ENCODE measurements at places on chromosomes 6 and 20. TPM values are rescaled to one million over a fixed set of nuclear protein-coding genes. Genes with fewer than 3 reads are reported as not detected.

FANCE gene
- total RNA-seq = 9.1 TPM

CEP85L gene
- total RNA-seq = 24.2 TPM

GLP1R gene
- not detected for total RNA-seq

ITPR3 gene
- 1.7 TPM for total RNA-seq

MYMX gene
- not detected for total RNA-seq

AVP gene
- total RNA-seq = not detected

FAM83C gene
- not detected for total RNA-seq

CTCFL gene
- not detected for total RNA-seq

GSTA2 gene
- total RNA-seq = not detected

LY6G5B gene
- total RNA-seq = 2.2 TPM

PCK1 gene
- not detected for total RNA-seq

VGLL2 gene
- total RNA-seq = not detected

LHFPL5 gene
- not detected for total RNA-seq

B3GAT2 gene
- not detected for total RNA-seq

TAF11 gene
- total RNA-seq = 24.2 TPM

- H3K27me3 ChIP-seq = no peaks in the 10 kb centered on the region
- no peak for DNase-seq
- no peak overlapping the region for H3K27ac ChIP-seq
- no peaks in the 10 kb centered on the region for H3K36me3 ChIP-seq
- H3K4me1 ChIP-seq = peaks cover 9% of the 10 kb centered on the region
- H3K4me3 ChIP-seq = no peak overlapping the region
Measured at GRCh38 chr6:129188795-129189194, 305.9 kb downstream of the LAMA2 start.

- no peaks in the 10 kb centered on the region for H3K27me3 ChIP-seq
- DNase-seq = no peak
- H3K4me1 ChIP-seq = no peaks in the 10 kb centered on the region
- H3K4me3 ChIP-seq = no peak overlapping the region
- H3K27ac ChIP-seq = no peak overlapping the region
- no peaks in the 10 kb centered on the region for H3K36me3 ChIP-seq
Measured at GRCh38 chr20:47551841-47552240, 50.2 kb downstream of the NCOA3 start.

DNA sequence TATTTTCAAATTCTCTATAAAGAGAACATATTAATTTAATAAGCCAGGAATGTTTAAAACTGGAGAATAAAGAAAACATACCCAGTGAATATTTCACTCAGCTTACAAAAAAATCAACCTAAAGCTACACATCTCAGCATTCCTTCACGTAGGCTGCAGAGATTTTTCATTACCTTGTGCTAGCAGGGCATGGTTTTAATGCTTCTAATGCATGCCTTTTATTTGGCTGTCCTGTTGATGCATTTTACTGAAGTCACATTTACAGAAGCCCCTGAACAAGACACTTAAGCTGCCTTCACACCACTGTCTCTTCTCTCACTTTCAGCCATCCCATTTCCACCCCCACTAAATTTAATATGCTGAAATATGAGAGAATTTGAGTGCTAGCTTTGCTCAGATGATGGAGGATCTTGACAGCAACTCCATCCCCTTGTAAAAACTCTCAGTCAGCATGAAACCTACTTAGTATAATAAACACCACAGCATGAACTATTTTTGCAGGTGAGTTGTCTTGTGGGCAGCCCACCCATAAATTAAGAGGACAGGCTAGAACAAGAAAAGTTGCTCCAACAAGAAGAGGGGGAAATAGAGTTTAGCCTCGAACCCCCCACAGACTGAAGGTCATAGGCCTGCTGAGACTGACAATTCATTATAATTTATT, 159.4 kb downstream of the SIM1 start:
- H3K27me3 ChIP-seq = no peaks in the 10 kb centered on the region
- no peak overlapping the region for H3K27ac ChIP-seq
- no peak overlapping the region for H3K4me3 ChIP-seq
- no peaks in the 10 kb centered on the region for H3K36me3 ChIP-seq

- no peak overlapping the region for H3K27ac ChIP-seq
- DNase-seq = no peak
- H3K4me3 ChIP-seq = no peak overlapping the region
- H3K4me1 ChIP-seq = peaks cover 6% of the 10 kb centered on the region
- no peaks in the 10 kb centered on the region for H3K27me3 ChIP-seq
Measured at GRCh38 chr6:2966347-2966746, 5.0 kb downstream of the SERPINB6 start.

DNA sequence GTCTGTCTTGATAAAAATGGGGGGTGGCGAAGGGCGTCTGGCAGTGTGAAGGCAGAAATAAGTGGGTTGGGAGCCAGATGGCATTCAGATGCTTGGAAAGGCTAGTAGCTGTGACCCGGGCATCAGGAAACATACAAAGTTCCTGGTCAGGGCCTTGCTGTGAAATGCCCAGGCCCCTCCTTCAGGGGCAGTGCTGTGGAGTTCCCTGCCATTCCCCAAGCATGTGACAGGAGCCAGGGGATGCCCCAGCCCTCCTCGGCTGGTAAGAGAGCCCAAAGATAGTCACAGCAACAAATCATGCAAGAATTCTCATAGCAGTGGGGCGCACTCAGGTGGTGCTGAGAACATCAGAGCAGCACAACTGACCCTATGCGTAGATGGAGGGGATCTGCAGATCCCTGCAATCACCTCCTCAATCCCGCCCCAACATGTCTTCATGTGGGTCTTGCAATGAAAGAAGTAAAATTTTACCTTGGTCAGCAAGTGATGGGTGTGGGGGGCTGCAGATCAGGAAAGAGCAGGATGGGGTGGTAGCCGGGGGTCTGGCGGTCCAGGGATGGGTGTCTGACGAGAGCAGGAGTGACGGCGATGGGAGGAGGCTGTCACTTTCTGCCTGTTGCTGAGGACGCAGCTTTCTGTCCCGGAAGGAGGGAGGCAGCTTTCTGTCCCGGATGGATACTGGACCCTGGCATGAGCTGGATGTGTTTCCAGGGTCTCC, 39.5 kb downstream of the SLC22A1 start:
- no peak overlapping the region for H3K27ac ChIP-seq
- no peaks in the 10 kb centered on the region for H3K36me3 ChIP-seq
- no peak for DNase-seq
- H3K4me3 ChIP-seq = no peak overlapping the region

DNA sequence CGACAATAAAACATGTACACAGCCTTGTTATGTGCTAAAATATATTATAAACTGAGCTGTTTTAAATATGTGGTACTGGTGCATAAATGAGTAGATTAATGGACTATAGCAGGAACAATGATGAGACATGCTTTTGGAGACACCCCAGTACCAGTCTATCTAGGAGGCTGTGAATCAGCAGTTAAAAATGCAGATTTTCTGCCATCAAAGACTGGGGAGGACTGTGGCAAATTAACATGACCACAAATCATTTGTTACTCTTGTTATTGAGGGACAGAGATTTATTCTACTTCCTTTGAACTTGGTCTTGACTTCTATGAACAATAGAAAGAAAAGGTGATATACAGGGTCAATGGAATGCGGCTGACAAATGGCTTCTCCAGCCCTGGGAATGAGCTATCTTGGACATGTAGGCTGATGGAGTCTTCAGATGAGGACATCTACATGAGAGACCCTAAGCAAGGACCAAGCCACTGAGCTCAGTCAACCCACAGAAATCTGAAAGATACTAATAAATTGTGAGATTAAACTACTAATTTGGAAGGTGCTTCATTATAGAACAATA, 551.7 kb upstream of the GJE1 start:
- peaks cover 3% of the 10 kb centered on the region for H3K4me1 ChIP-seq
- no peak overlapping the region for H3K27ac ChIP-seq
- DNase-seq = peak; percentile 36
- H3K36me3 ChIP-seq = no peaks in the 10 kb centered on the region
- no peak overlapping the region for H3K4me3 ChIP-seq
- H3K27me3 ChIP-seq = no peaks in the 10 kb centered on the region

DNA sequence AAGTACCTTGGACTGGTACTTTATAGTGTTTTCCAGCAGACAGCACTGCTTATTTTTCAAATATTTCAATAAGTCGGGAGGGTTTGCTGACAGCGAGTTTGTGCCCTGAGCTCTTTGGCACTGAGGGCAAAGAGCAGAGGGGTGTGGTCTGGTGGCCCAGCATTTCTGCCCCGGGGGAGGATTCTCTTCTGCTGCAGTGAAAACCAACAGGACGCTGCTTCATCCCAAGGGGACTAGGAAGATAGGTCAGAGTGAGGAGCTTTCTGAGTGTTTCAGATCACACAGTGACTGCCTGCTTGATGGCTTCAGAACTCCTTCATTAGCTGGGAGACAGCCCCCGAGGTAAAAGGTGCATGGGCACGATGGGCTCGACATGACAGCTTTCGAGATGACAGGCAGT, 8.6 kb downstream of the ULBP2 start:
- no peak overlapping the region for H3K4me3 ChIP-seq
- peaks cover 38% of the 10 kb centered on the region for H3K27me3 ChIP-seq
- H3K36me3 ChIP-seq = no peaks in the 10 kb centered on the region
- H3K27ac ChIP-seq = no peak overlapping the region
- DNase-seq = no peak
- H3K4me1 ChIP-seq = no peaks in the 10 kb centered on the region

- no peak for DNase-seq
- peaks cover 9% of the 10 kb centered on the region for H3K36me3 ChIP-seq
Measured at GRCh38 chr6:144548536-144548935, 263.4 kb downstream of the UTRN start.

- peaks cover 2% of the 10 kb centered on the region for H3K4me1 ChIP-seq
- no peak overlapping the region for H3K4me3 ChIP-seq
- H3K36me3 ChIP-seq = no peaks in the 10 kb centered on the region
- peak; percentile 77 for DNase-seq
- no peak overlapping the region for H3K27ac ChIP-seq
Measured at GRCh38 chr6:159919011-159919511, 28.3 kb downstream of the MAS1 start.

GRCh38 chr6:158561321-158561884, 1.5 kb downstream of the TMEM181 start:
- no peak for DNase-seq
- no peaks in the 10 kb centered on the region for H3K27me3 ChIP-seq
- peak overlapping the region; percentile 24 for H3K27ac ChIP-seq
- no peaks in the 10 kb centered on the region for H3K36me3 ChIP-seq
- H3K4me1 ChIP-seq = peaks cover 12% of the 10 kb centered on the region
- H3K4me3 ChIP-seq = peak overlapping the region; percentile 76

DNA sequence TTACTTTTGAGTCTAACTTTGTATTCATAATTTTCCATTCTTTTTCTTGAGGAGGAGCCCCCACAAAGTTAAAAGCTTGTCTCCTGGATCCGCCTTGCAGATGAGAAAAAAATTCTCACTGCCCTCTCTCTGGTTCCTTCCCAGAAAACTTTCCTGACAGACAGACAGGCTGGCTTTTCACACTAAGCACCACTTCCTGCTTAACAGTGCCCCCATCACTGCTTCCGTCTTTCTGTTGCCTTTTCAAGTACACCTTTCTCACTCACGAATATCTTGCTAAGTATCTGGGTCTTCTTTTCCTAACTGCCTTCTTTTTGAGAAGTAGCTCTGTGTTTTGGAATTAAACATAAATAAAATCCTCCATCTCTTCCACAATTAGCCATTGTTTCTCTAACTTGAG, 19.8 kb upstream of the LMBRD1 start:
- no peak overlapping the region for H3K27ac ChIP-seq
- H3K27me3 ChIP-seq = no peaks in the 10 kb centered on the region
- H3K4me3 ChIP-seq = no peak overlapping the region
- no peaks in the 10 kb centered on the region for H3K36me3 ChIP-seq
- no peak for DNase-seq

GRCh38 chr6:16781348-16782169, 20.3 kb upstream of the ATXN1 start:
- H3K4me3 ChIP-seq = no peak overlapping the region
- 0 out of 2 replicates have a peak, but pooled peaks cover 1% of the 10 kb centered on the region for H3K4me1 ChIP-seq
- no peak for DNase-seq
- no peaks in the 10 kb centered on the region for H3K27me3 ChIP-seq
- no peaks in the 10 kb centered on the region for H3K36me3 ChIP-seq

- H3K36me3 ChIP-seq = no peaks in the 10 kb centered on the region
- peak overlapping the region; percentile 53 for H3K27ac ChIP-seq
- no peak for DNase-seq
- no peaks in the 10 kb centered on the region for H3K27me3 ChIP-seq
- peaks cover 35% of the 10 kb centered on the region for H3K4me1 ChIP-seq
Measured at GRCh38 chr6:36130667-36131510, 576 bp downstream of the MAPK13 start.

DNA sequence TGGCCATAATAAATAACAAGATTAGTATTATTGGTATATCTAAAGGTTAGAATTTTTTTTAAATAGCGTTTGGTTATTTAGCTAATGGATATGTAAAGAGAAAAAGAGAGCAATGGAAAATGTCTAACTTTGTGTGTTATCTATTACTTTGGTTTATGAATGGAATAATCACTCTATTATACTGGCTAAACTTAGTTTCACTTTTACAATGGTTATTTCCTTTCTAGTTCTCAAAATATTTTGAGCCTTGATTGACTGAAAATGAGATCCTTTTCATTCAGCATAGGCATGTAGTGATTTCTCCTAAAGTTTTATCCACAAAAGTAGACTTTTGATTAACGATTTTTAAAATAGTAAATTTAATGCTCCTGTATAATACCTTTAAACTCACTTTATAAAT, 51.6 kb upstream of the MLIP start:
- no peak overlapping the region for H3K27ac ChIP-seq
- H3K36me3 ChIP-seq = no peaks in the 10 kb centered on the region
- no peak overlapping the region for H3K4me3 ChIP-seq
- H3K4me1 ChIP-seq = 0 out of 2 replicates have a peak, but pooled peaks cover 2% of the 10 kb centered on the region
- no peaks in the 10 kb centered on the region for H3K27me3 ChIP-seq

DNA sequence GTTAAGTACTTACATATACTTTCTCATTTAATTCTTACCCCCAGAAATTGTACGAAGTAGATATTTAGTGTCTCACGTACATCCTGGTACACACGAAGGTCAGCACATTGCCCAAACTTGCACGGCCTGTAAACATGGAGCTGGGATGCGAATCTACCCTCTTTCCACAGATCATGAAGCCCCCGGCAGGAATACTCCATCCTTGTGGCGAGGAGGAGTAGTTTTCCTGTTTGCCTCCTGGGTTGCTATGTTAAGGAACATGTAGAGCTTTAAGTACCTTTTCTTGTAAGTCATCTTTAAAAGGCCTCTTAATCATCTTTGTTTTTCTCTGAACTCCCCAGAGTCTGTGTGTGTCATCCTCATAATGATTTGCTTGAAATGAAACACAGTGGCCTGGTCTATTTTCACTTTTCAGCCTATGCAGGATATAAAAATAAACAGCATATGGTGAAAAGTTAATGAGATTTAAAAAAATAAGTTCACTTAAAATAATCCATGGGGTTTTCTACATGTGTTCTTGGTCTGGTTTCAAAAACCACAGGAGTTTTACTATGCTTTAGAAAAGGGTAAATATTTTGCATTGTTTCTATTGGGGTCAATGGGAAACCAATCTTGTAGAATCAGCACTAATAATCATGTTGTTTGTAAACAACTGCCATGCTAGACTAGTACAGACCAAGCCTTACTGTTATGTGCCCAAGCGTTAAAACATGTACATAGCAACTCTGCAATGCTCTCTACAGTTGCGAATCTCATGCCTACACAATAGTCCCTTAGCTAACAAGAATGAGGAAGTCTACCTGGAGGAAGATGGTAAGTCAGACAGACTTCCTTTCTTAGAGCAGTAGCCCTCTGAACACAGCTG, 9.3 kb upstream of the ARID1B start:
- no peak overlapping the region for H3K27ac ChIP-seq
- peaks cover 7% of the 10 kb centered on the region for H3K4me1 ChIP-seq
- peak; percentile 68 for DNase-seq
- no peak overlapping the region for H3K4me3 ChIP-seq
